ENCODE measurements at places on chromosomes 13 and 19.
A peak's percentile ranks its signal among the peaks of the same experiment; 100 is the strongest.

DNA sequence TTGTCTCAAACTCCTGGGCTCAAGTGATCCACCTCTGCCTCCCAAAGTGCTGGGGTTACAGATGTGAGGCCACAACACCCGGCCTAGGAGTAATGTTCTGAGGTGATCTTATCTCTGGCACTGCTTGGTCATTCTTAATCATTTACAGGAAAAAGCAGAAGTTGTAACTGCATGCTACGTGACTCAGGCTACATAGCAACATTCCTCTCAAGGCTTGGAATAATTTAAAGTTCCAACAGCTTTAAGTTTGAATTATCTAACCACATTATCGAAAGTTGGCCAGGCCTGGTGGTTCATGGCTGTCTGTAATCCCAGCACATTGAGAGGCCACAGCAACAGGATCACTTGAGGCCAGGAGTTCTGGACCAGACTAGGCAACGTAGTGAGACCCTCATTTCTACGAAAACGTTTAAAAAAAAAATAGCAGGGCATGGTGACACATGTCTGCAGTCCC, 3.9 kb upstream of the B9D2 start:
- DNase-seq: peak; percentile 96

GRCh38 chr13:51370116-51370515, 30.6 kb downstream of the SERPINE3 start:
- peak; percentile 23 for DNase-seq

- DNase-seq: no peak
Observed at GRCh38 chr13:36417331-36417730, 15.0 kb upstream of the CCNA1 start.

DNA sequence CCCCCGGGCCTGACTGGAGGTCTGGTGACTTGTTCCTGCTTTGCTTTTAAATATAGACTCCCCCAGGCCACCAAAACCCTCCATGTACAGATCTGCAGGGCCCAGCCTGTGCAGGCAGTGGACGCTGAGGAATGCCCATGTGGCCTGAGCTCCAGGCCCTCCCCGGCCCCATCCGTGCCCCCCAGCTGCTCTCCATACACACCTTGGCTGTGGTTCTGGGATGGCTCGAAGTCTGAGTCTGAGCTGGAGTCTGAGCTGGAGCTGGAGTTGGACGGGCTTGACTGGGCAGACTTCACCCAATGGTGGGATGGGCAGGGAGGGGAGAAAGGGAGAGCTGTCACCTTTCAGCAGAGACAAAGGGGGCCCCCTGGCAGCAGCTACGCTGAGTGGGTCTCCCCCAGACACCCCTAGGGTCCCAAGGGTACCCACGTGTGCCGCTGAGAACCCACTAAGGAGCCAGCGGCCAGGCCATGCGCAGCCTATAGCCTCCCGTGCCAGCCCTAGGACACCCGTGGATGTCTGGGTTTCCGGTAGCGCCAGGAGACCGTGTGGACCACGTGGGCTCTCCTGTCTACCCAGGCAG, 61.9 kb downstream of the MLLT1 start:
- no peak for DNase-seq

DNA sequence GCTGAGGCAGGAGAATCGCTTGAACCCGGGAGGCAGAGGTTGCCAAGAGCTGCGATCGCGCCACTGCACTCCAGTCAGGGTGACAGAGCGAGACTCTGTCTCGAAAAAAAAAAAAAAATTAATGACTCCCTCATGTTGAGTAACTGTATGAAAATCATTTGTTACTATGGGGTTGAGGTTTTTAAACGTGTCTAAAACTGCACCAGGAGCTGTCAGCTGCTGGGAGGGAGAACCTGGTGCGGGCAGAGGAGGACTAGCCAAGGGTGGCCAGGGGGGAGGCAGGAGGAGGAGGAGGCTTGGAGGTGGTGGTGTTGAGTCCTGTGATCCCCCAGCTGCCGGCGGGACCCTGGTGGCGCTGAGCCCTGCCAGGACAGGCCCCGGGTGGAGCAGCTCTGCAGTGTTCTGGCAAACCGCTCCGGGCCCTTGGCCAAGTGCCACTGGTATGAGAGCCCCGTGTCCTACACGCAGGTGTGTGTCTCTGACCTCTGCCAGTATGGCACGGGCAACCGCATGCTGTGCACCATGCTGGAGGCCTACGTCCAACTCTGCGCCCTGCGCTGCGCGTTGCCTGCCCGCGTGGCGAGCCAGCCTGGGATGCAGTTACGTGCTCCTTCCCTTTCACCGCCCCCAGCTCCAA, 17.1 kb upstream of the FXYD3 start:
- peak; percentile 76 for DNase-seq

- peak; percentile 33 for DNase-seq
Observed at GRCh38 chr13:106533943-106534638, 1.4 kb downstream of the EFNB2 start.

GRCh38 chr13:86135856-86136255, 336.6 kb upstream of the SLITRK6 start:
- DNase-seq: peak; percentile 56

DNA sequence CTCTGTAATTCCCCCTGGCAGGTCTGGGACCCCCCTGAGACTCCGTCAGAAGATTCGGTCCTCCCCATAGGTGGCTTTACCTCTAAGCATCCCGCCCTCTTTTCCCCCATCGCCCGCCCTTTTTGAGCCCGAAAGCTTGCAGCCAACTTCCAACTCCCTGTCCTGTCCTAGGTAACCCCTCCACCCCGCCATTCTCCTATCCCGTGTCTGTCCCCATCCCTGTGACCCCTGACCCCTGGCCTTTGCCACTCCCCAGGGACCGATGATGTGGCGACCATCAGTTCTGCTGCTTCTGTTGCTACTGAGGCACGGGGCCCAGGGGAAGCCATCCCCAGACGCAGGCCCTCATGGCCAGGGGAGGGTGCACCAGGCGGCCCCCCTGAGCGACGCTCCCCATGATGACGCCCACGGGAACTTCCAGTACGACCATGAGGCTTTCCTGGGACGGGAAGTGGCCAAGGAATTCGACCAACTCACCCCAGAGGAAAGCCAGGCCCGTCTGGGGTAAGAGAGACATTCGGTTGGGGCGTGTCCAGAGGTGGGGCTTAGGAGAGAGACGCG, 488 bp downstream of the RCN3 start:
- DNase-seq: no peak

DNA sequence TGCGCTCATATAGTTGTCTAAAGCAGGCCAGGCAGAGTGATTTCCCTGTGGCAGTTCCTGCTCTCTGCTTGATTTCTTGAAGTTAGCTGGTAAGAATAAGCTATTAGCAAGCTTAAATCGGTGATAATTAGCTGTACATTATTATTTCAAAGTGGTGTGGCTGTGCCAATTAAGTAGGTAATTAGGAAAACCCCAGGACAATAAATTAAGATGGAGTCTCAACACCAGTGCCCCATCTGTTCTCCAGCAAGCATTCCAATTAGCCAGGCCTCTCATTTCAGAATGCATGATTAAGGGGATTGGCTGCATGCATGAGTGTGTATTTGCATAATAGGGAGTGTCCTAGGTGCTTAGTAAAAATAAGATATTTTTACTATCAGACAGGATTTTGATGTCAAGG, 342.3 kb downstream of the GPC5 start:
- no peak for DNase-seq

GRCh38 chr13:95255072-95255732, 46.0 kb downstream of the ABCC4 start:
- no peak for DNase-seq

- DNase-seq: no peak
Observed at GRCh38 chr13:29801102-29801501, 49.3 kb downstream of the UBL3 start.

DNA sequence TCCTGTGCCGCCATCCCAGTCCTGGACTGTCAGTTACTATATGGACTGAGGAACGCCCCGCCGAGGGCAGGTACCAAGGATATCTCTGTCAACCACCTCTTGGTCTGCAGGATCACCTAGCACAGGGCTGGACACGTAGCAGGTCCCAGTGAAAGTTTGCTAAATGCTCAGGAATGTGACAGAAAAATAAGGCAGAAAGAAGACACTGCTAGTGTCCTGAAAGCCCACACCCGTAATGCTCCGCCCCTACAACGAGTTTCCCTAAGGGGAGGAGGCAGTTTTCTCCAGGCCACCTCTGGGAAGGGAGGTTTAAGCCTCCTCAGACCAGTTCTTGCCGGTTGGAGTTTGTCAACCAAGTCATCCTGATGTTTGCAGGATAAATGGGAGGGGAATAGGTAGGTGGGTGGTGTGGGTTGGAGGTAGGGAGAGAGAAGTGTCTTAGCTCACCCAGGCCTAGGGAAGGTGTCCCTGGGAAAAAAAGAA, 1.7 kb upstream of the SERTAD3 start:
- peak; percentile 77 for DNase-seq

GRCh38 chr19:48745208-48745995, 1.3 kb downstream of the IZUMO1 start:
- DNase-seq: peak; percentile 48

- DNase-seq: no peak
Observed at GRCh38 chr13:103839460-103839859, 773.2 kb upstream of the SLC10A2 start.

DNA sequence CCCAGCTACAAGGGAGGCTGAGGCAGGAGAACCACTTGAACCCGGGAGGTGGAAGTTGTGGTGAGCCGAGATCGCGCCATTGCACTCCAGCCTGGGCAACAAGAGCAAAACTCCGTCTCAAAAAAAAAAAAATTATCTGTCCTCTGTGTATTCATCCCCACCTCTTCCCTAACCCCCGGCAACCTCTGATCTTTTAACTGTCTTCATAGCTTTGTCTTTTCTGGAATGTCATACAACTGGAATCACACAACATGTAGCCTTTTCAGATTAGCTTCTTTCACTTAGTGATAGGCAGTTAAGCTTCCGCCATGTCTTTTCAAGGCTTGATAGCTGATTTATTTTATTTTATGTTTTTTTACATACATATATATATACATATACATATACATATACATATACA, 8.4 kb upstream of the S1PR5 start:
- no peak for DNase-seq

GRCh38 chr13:30318026-30318425, 10.7 kb upstream of the KATNAL1 start:
- DNase-seq: no peak

- peak; percentile 93 for DNase-seq
Observed at GRCh38 chr13:108220041-108220440, 1.8 kb downstream of the ABHD13 start.

DNA sequence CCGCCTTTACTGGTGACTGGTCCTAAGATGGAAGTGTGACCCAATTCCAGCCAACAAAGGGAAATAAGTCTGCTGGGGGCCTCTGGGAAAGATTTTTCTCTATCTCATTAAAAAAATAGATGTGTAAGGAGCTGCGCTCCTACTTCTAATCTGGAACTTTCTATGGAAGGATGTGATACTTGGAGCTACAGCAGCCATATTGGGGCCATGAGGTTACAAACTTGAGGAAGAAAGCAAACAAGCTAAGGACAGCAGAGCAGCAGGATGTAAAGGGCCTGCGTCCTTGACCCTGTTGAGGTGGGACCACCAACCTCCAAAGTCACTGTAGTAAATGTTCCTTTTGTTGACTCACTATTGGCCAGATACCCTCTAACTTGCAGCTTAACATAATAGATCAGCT, 7.5 kb downstream of the GPR42 start:
- DNase-seq: no peak

DNA sequence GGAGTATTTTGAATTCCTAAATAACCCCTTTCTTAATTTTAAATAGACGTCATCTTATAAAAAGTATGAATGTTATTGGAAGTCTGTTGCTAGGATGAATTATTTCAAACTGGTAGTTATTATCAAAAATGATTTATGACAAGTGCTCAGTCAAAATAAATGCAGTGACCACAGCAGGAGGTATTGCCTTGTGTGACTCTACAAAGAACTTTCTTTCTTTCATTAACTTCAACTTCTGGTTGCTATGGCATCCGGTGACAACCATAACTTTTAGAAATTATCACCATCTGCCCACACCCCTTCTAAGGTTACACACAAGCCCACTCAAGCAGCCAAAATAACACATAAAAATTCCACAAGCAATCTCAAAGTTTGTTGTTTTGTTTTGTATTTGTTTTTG, 189.9 kb downstream of the DACH1 start:
- no peak for DNase-seq

GRCh38 chr13:22110368-22110767, 439.5 kb downstream of the FGF9 start:
- DNase-seq: no peak

DNA sequence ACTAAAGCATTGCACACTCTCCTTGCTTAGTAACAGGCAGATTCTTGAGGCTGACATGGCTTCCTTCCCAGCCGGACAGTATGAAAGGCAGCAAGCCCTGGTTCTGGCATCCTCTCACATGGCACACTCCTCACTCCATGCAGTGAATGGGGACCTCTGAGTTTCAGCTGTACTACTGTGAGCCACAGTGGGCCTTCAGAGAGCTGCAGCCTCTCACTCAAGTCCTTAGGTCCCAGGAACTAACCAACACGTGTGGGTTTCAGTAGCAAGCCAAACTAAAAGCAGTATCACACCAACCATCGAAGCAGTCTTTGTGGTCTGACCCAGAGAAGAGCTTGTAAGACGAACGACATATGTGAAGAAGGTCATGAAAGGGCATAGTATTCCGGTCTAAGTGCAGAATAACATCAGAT, 128.2 kb downstream of the TBC1D4 start:
- no peak for DNase-seq

DNA sequence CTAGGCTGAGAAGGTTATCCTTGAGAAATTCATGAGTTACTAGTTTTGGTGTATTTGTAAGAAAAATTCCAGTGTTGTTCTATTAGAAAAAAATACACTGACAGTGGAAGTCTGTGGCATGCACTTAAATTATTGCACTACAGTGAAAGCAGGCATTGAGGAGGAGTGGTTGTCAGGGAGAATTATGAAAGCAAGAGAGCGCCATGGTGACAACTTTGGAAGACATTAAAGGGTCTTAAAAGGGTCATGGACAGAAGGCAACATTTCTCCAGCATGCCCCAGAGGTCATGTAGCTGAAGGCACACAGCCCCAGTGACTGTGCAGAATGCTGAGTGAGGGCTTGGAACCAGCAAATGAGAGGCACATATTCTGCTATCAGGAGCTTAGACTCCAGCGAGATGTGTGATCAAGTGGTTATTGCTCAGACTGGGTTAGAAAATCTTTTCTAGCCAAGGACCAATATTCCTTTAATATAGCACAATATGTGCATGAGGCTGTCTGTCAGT, 292.7 kb downstream of the OLFM4 start:
- no peak for DNase-seq

DNA sequence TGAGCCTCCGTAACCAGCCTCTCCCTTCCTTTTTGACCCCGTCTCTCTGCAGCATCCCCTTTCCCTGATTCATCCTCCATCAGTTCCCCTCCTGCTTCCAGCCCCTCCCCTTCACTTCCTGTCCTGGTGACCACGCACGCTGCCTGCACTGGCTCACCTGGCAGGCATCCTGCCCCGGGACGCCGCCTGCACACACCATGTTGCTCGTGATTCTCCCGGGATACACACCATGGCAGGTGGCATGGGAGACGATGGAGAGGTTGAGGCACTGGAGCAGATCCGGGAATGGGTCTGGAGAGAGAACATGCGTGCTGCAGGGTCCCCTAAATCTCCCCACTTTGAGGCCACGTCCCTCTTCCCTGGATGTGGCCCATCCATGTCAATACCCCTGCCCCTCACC, 4.2 kb downstream of the KLK12 start:
- DNase-seq: no peak

DNA sequence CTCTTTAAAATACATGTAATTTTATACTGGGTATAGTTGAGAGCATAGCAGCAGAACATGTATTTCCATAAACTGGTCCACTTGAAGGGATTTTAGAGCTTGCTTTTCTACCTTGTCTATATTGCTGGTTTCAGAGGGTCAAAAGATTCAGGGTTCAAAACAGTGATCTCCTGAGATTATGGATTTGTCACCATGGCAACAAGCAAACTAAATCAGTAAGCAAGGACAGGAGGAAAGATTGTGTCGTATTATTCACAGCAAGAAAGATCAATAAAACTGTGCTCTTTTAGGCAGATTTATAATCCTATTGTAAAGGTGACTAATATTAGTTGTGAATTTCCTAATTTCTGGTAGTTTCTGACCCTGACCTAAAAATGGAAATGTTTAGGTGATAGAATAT, 496.4 kb downstream of the LMO7 start:
- DNase-seq: no peak

Data from bronchial epithelial cell (primary cell).